ENCODE measurements at places on chromosomes 13 and 19.

- no peak for DNase-seq
Measured at GRCh38 chr13:99630269-99630898, 129.1 kb downstream of the TM9SF2 start.

DNA sequence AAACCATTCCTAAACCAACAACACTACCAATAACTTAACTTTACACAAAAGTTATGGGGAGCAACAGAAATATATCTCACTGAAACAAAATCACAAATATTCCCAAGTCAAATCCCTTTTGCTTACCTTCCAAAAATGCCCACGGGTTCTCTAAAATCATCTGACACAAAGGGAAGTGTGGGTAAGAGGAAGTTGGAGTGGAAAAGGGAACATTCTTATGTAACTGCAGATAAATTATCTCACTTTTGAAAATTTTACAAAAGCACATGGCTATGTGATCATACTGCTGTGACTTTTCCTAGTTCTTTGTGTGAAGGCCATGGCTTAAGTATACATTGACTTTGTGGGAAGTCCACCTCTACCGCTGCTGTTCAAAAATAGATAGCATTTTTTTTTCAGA, 350.5 kb downstream of the GPC6 start:
- no peak for DNase-seq

- DNase-seq, result no peak
Measured at GRCh38 chr13:74644229-74644628, 510.0 kb upstream of the KLF12 start.

GRCh38 chr13:20714563-20715329, 11.2 kb downstream of the IL17D start:
- no peak for DNase-seq

GRCh38 chr19:8150178-8150865, 930 bp upstream of the FBN3 start:
- DNase-seq, result no peak

DNA sequence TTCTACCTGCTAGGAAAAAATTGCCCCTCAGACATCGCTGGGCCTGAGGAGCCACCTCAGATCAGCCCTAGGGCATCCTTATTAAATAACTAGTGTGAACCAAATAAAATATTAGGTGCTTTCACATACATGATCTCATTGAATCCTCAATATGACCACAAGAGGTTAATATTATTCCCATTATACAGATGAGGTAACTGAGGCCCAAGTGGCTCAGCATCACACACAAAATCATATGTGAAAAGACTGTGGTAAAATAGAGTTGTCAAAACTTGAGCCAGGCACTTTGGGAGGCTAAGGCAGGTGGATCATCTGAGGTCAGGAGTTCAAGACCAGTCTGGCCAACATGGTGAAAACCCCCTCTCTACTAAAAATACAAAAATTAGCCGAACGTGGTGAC, 2.9 kb upstream of the DMKN start:
- no peak for DNase-seq

GRCh38 chr13:94494026-94494425, 14.5 kb upstream of the DCT start:
- DNase-seq, result no peak

DNA sequence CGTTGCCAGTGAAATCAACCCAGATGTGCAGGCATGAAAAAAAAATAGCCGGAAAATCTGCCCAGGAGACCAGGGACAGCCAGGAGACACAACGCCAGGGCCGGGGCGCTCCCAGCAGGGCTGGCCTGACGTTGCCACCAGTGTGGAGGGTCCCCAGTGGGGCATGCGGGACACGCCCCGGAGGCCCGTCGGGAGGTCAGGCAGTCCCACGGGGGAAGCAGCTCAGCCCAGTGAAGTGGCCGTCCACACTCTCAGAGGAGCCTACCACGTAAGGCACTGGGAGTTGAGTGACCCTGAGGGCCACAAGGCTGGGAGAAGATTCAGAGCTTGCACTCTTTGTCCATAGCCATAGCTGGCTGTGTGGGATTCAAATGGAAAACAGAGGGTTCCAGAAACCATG, 53.2 kb upstream of the GAS6 start:
- no peak for DNase-seq

Data from posterior cingulate gyrus (tissue), 11 donors.